ENCODE measurements at places on chromosomes 4 and X. TPM values are rescaled to one million over a fixed set of nuclear protein-coding genes. Genes with fewer than 3 reads are reported as not detected.

- H3K4me1 ChIP-seq: no peaks in the 10 kb centered on the region
- H3K36me3 ChIP-seq: no peaks in the 10 kb centered on the region
Observed at GRCh38 chr4:84916227-84916626, 50.3 kb downstream of the WDFY3 start.

- peaks cover 26% of the 10 kb centered on the region for H3K4me1 ChIP-seq
- no peaks in the 10 kb centered on the region for H3K27me3 ChIP-seq
Observed at GRCh38 chr4:105145903-105146275, 787 bp upstream of the TET2 start.

The LEF1 gene
- 131 TPM for total RNA-seq

- no peak overlapping the region for H3K4me3 ChIP-seq
- H3K4me1 ChIP-seq: peaks cover 2% of the 10 kb centered on the region
- peaks cover 28% of the 10 kb centered on the region for H3K27me3 ChIP-seq
Observed at GRCh38 chr4:176788248-176788647, 4.5 kb downstream of the VEGFC start.

The OCRL gene
- 3.8 TPM for total RNA-seq

- H3K4me3 ChIP-seq: no peak overlapping the region
- no peak for DNase-seq
- no peaks in the 10 kb centered on the region for H3K36me3 ChIP-seq
- H3K4me1 ChIP-seq: peaks cover under 1% of the 10 kb centered on the region
- no peak overlapping the region for H3K27ac ChIP-seq
Observed at GRCh38 chrX:148372925-148373324, 127.5 kb upstream of the AFF2 start.

The PABPC5 gene
- not detected for total RNA-seq

DNA sequence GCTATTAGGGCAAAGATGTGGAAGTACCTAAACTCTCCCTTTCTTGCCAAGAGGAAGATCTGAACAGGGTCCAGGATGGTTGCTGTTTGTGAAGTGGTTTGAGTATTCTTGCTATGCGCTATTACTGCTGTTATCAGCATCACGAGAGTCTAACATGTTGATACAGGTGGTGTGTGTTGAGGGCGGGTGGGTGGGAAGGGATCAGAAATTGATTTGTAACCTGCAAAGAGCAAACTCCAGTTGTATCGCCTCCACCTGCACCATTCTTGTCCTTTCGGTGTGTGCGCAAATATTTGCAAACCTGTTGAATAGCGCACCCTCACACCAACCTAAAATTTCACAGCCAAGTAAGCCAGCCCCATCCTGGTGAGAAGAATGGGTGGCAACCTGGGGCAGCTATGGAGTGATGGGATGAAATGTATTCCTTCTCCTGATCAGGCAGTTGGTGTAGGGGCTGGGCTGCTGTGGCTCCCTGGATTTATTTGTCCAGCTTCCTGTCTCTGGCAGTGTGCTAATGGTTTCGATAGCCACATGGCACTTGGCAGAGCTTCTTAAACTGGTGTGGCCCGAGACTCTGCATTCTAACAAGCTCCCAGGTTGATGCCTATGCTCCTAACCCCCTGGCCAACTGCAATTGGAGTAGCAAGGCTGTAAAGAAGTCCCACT lies 102.6 kb upstream of the SCML1 start:
- H3K36me3 ChIP-seq: no peaks in the 10 kb centered on the region
- peaks cover 5% of the 10 kb centered on the region for H3K4me1 ChIP-seq
- H3K27me3 ChIP-seq: no peaks in the 10 kb centered on the region
- H3K27ac ChIP-seq: no peak overlapping the region
- no peak for DNase-seq

The EXOC1L gene
- not detected for total RNA-seq

GRCh38 chr4:152572417-152573086 lies 36.7 kb upstream of the FBXW7 start:
- H3K27ac ChIP-seq: no peak overlapping the region
- H3K4me3 ChIP-seq: no peak overlapping the region
- no peaks in the 10 kb centered on the region for H3K36me3 ChIP-seq

The PTPN13 gene
- total RNA-seq: 0.26 TPM

The SSX3 gene
- total RNA-seq: not detected

All from activated CD4-positive, alpha-beta T cell treated with anti-CD3 and anti-CD28 coated beads, Interleukin-2, amount 10 ng/mL, durations not matched to agents 24 days and 14 days (primary cell).